Pancreas (tissue), 10 donors: ENCODE measurements at places on chromosomes 5 and 9. TPM values are rescaled to one million over a fixed set of nuclear protein-coding genes. Genes with fewer than 3 reads are reported as not detected.

- no peak for DNase-seq
These were observed 73.8 kb upstream of the TBC1D2 start for GRCh38 chr9:98329281-98329680.

DNA sequence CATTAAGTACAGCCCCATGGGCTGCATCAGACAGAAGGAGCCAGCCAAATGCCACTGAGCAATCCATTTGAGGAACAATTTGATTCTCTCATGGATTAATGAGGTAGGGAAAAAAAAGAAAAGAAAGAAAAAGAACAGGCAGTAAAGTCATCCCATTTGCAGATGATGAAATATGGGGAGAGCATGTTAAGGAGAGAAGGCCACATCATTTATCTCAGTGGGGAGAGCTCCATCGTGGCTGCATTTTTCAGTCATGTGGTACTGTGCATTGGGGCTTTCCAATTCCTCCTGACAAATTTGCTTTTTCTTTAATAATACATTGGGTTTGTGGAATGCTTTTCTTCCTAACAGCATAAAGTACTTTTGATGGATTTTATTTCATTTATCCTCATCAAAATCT is 375.2 kb upstream of the TLE4 start:
- DNase-seq, result no peak

GRCh38 chr9:135073741-135074305 is 13.6 kb upstream of the OLFM1 start:
- no peak for DNase-seq

DNA sequence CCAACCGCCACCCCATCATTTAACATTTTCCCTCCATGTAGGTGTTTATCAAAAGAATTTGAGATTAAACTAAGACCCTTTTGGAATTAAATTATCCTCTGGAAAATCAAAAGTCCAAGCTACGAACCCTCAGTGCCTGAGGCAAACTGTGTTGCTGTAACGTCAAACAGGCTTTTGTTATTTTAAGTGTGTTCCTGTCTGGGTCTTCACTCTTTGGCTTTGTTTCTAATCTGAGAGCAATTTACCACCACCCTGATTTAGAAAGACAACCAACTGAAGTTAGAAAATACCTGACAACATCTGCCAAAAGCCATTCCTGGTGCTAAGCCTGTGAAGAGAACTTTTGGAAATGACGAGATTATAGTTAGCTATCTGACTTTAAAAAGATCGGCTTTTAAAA is 199.9 kb downstream of the DIRAS2 start:
- no peak for DNase-seq

- no peak for DNase-seq
These were observed 159.4 kb upstream of the FST start for GRCh38 chr5:53321073-53321472.

GRCh38 chr5:26737348-26738265 is 300.8 kb downstream of the CDH9 start:
- no peak for DNase-seq

DNA sequence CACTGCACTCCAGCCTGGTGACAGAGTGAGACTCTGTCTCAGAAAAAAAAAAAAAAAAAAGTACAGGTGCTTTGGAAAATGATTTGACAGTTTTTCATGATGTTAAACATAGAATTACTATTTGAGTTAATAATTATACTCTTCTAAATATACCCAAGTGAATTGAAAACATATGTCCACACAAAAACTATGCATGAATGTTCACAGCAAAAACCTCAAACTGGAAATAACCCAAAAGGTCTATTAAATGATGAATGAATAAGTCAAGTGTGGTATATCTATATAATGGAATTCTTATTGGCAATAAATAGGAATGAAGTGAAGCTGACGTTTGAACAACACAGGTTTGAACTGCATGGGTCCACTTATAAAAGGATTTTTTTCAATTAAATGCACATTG is 207.2 kb upstream of the DAB2 start:
- DNase-seq, result no peak

GRCh38 chr5:134275822-134276221 is 49.9 kb upstream of the PPP2CA start:
- no peak for DNase-seq

SAPCD2 gene
- 0.04 TPM for total RNA-seq

TAS2R1 gene
- not detected for total RNA-seq

DNA sequence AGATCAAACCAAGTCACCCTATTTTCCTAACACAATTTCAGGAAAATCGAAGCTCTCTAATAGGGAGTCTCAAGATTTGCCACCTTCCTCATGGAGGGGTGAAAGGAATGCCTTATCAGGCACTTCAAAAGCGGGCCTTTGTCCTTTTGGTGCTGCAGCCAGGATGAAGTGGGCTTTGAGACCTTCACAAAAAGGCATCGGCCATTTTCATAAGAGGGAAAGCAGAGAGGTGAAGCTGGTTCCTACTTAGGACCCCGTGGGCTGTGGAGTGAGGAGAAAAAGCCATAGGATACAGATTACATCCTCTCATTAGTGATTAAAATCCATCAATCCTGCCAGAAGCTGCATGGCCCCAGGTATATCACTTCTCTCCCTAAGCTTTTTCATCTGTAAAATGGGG is 859 bp downstream of the CDKN2AIPNL start:
- no peak for DNase-seq

GDA gene
- total RNA-seq, result 2.7 TPM

DNA sequence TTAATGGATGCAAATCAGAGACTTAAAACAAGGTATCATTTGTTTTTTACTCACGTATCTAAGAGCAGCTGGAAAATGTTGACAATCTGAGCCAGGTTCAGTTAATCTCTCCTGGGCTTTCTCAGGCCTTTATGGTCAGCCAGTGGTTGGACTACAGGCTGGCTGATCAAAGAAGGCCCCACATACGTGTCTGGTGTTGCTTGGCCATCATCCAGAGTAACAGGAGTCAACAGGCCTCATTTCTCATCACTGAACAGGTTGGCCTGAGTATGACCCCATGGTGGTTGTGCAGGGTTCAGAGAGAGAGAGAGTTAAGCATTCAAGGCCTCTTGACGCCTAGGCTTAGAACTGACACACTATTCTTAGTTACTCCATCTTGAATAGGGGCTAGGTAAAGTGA is 97.0 kb upstream of the VLDLR start:
- DNase-seq, result no peak

ZNF883 gene
- 1.0 TPM for total RNA-seq

DNA sequence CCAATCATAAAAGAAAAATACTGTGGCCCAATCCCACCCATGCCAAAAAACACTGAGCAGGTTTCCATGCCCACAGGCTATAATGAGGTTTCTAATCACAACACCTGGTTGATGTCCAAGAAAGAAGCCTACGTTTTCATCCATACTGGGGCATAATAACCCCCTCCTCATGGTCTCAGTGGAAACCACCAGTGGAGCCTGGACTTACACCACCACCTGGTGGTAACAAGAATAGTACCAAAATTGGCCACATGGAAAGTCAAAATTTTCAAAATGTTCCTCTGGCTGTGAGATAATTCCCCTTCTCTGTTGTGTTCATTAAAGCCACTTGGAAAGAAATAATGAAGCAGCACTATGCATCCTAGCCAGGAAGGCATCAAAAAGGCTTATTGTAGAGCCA is 687.3 kb upstream of the ST8SIA4 start:
- DNase-seq, result no peak

DNA sequence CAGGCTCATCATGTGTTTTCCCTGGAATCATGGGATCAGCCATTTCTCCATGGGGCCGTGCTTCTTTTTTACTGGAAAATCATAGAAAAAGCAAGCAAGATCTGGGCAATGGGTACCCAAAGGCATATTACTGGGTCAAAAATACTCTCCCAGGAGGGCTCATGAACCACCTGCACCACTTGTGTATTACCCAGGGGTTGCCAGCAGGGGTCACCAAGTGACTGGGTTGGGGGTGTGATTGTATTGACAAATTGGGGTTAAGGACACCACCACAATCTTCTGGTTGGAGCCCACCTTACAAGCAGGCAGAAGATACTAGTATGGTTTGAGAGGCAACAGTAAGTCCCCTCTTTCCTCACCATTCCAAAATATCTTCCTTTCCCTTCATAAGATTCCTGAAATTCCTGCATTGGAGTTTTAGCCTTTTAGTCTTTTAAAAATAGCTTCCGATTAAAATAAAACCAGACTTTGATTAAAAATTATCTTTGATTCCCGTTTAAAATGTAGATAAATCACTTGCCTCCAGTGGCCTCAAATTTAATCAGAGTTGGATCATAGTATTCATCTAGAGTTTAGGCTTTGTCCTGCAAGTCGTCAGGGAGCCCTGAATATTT is 603.3 kb downstream of the KIF4B start:
- no peak for DNase-seq

- no peak for DNase-seq
These were observed 96.8 kb downstream of the CAMK4 start for GRCh38 chr5:111320953-111321352.

HMMR gene
- total RNA-seq, result 0.26 TPM

- DNase-seq, result no peak
These were observed 205.1 kb downstream of the NTRK2 start for GRCh38 chr9:84874596-84874995.

GRCh38 chr9:87464992-87465378 is 32.7 kb upstream of the DAPK1 start:
- no peak for DNase-seq

DNA sequence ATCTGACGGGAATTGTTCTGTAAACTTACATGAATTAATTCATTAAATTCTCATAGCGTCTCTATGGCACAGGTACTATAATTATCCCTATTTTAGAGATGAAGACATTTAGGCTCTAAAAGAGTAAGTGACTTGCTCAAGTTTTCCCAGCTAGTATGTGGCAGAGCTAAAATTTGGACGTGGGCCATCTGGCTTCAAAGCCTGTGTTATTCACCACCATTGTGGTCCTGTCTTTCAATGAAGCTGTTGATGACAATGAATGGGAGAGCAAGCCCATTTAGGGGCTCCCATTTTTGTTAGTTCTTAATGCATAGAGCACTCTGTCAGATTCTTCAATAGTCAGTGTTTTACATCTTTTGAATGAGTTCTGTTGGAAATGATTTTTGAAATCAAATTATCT is 236.0 kb upstream of the CD180 start:
- no peak for DNase-seq

- DNase-seq, result no peak
These were observed 84.2 kb downstream of the FNBP1 start for GRCh38 chr9:129958796-129959195.

IRX1 gene
- not detected for total RNA-seq

NRARP gene
- total RNA-seq, result 8.2 TPM

GRCh38 chr9:76654051-76654461 is 110.2 kb upstream of the PCA3 start:
- DNase-seq, result no peak

GRCh38 chr5:167029488-167029887 is 1262.0 kb upstream of the WWC1 start:
- DNase-seq, result peak; percentile 41

- no peak for DNase-seq
These were observed 2.0 kb downstream of the OR2V2 start for GRCh38 chr5:181149355-181149754.

FOXD4 gene
- 0.28 TPM for total RNA-seq

PSIP1 gene
- total RNA-seq, result 9.7 TPM

TXNDC8 gene
- not detected for total RNA-seq

GRCh38 chr5:137935190-137935589 is 45.9 kb downstream of the PKD2L2 start:
- no peak for DNase-seq

GRCh38 chr9:121217609-121218292 is 16.1 kb upstream of the RAB14 start:
- no peak for DNase-seq

- no peak for DNase-seq
These were observed 4.4 kb downstream of the IL33 start for GRCh38 chr9:6219981-6220380.

GRCh38 chr9:19495186-19496028 is 86.6 kb downstream of the ACER2 start:
- DNase-seq, result no peak

TSSK1B gene
- 0.06 TPM for total RNA-seq
